Peyer's patch (tissue), 4 donors: ENCODE measurements at places on chromosomes 11 and 22. TPM values are rescaled to one million over a fixed set of nuclear protein-coding genes. Genes with fewer than 3 reads are reported as not detected.

GRCh38 chr22:20221421-20222340 lies 46.4 kb downstream of the RTN4R start:
- no peak overlapping the region for H3K27ac ChIP-seq
- no peak for DNase-seq

DNA sequence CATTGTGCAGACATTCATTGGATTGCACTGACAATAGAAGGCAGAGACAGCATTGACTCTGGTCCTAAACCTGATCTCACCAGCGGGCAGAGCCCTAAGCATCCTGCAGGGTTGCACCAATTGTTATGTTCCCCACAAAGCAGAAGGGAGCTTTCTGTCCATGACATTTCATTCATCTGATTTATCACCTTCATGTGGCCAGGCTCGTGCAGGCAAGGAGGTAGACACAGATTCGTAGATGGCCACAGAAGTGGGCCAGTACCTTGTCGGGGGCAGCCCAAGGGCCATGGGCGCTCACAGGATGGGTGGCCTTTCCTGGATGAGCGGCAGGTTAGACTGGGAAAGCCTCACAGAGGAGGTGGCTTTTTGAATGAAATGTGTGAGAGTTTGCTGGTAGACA lies 2.9 kb downstream of the TSKU start:
- H3K4me1 ChIP-seq, result peaks cover 12% of the 10 kb centered on the region
- no peak overlapping the region for H3K4me3 ChIP-seq
- no peaks in the 10 kb centered on the region for H3K36me3 ChIP-seq
- H3K27me3 ChIP-seq, result no peaks in the 10 kb centered on the region
- no peak for DNase-seq

- no peak overlapping the region for H3K27ac ChIP-seq
- no peak for DNase-seq
- H3K27me3 ChIP-seq, result no peaks in the 10 kb centered on the region
- H3K4me3 ChIP-seq, result no peak overlapping the region
Measured at GRCh38 chr11:124359566-124359965, 24.7 kb downstream of the OR8B2 start.

- H3K36me3 ChIP-seq, result no peaks in the 10 kb centered on the region
- no peak overlapping the region for H3K27ac ChIP-seq
- DNase-seq, result no peak
Measured at GRCh38 chr11:3046190-3046589, 11.0 kb downstream of the CARS1 start.

DNA sequence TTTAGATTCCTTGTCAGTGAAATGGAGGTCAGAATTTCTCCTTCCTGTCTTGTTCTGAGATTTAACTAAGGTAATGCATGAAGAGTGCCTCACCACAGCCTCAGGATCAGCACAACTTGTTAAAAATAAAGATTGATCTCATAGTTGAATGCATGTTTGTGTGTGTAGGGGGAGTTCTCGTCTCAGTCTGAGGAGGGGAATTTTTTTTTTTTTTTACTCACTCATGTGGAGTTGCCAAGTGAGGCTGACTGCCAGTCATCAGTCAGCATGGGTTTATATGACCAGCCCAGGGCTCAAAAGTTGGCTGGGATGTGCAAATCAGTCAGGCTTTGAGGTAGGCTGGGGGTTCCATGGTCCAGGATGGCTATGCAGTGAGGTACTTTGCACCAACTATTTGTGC lies 113.2 kb downstream of the FANCF start:
- no peaks in the 10 kb centered on the region for H3K27me3 ChIP-seq
- no peak for DNase-seq
- H3K4me3 ChIP-seq, result no peak overlapping the region
- H3K36me3 ChIP-seq, result no peaks in the 10 kb centered on the region

DNA sequence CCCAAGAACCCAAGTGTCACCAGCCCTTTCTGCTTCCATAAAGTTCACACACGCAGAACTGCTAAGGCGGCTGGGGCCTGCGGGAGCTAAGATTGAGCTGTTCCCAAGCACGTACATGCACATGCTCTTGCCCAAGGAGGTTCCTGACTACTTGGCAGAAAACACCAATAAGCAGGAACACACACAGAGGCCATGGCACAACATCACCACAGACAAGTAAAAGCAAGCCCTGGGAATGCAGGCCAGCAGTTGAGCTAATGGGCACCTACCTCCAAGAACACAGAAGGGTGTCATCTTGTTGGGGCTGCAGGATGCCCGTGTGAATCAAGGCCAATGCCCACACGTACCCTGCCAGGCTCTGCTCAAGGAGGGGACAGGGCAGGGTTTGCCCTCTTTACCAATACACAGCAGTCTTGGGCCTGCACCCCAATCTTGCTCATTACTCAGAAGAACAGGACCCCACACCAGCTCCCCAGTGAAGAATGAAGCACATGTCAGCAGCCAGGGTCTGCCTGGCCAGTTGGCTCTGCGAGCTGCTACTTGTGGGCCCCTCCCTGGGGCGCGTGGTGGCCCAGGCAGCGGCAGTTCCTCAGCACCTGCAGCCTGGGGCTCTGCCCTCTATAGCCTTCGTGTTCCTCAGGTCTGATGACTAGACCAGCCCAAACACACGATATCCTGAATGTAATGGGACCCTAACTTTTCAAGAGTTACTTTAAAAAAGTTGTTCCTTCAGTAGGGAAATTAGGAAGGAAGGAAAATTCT lies 32.3 kb upstream of the CYP2D6 start:
- no peaks in the 10 kb centered on the region for H3K4me1 ChIP-seq
- H3K36me3 ChIP-seq, result no peaks in the 10 kb centered on the region
- H3K27me3 ChIP-seq, result no peaks in the 10 kb centered on the region
- H3K4me3 ChIP-seq, result no peak overlapping the region
- no peak for DNase-seq
- no peak overlapping the region for H3K27ac ChIP-seq

DNA sequence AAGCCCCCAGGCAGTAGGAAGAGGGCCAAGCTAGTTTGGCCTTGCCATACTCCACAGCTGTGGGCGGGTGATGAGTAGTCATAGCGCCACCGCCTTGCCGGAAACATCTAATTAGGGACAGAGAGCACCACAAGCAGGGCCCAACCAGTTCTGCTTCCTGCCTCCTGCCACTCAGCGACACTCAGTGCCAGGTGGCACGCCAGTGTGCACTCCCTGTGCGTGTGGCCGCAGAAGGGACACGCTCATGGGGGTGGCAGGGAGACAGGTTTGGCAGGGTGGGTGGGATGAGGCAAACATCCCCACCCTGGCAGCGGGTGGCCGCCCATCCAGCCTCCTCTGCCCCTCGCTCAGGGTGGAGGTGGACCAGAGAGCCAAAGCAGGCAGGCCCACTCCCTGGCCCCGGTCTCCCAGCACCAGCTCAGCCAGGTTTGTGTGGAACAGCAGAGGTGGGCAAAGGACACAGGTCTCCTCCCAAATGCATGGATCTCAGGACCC lies 4.9 kb downstream of the OVOL1 start:
- peaks cover 11% of the 10 kb centered on the region for H3K4me1 ChIP-seq
- peaks cover 19% of the 10 kb centered on the region for H3K36me3 ChIP-seq
- peak overlapping the region; percentile 40 for H3K27ac ChIP-seq
- H3K27me3 ChIP-seq, result no peaks in the 10 kb centered on the region
- DNase-seq, result peak; percentile 76
- no peak overlapping the region for H3K4me3 ChIP-seq

- DNase-seq, result no peak
- H3K4me3 ChIP-seq, result no peak overlapping the region
- H3K4me1 ChIP-seq, result no peaks in the 10 kb centered on the region
Measured at GRCh38 chr11:126363706-126364248, 8.3 kb downstream of the ST3GAL4 start.

DNA sequence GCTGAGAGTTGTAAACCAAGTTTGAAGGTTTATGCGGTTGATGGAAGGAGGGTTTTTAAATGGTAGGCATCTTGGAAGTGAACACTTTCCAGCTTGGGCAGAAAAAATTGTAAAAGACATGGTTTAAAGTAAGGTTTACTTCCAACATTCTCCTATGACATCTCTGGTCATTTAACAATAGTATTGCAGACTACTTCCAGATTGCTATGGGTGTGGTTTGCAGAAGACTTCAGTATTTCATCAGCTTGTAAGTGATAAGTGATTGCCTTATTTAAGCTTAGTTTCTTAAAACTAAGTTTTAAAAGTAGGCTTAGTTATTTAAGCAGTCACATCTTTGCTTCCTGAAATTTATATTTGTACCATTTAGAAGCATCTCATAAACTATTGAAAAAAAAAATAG lies 7.2 kb upstream of the STT3A start:
- H3K27me3 ChIP-seq, result no peaks in the 10 kb centered on the region
- H3K4me3 ChIP-seq, result no peak overlapping the region
- peaks cover 37% of the 10 kb centered on the region for H3K36me3 ChIP-seq
- H3K27ac ChIP-seq, result no peak overlapping the region
- no peaks in the 10 kb centered on the region for H3K4me1 ChIP-seq
- no peak for DNase-seq

DNA sequence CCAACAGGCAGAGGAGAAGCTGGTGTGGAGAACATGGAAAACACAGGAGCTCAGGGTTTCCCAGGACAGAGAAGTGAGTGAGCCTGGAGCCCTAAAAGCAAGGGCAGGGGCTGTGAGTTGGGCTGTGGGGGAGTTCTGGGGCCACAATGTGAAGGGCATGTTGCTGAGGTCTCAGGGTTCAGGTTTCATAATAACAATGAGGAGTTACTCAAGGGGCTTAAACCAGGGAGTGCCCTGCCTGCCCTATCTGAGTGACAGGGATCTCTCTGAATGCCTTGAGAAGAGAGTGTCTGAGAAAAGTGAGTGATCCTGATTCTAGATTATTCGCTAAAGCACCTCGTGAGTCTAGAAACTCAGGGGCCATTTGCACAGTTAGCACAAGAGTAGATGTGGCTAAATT lies 129.6 kb downstream of the VPREB1 start:
- no peaks in the 10 kb centered on the region for H3K4me1 ChIP-seq
- H3K27me3 ChIP-seq, result no peaks in the 10 kb centered on the region
- H3K27ac ChIP-seq, result no peak overlapping the region
- no peak for DNase-seq
- H3K36me3 ChIP-seq, result no peaks in the 10 kb centered on the region

- H3K27me3 ChIP-seq, result no peaks in the 10 kb centered on the region
- H3K36me3 ChIP-seq, result peaks cover 26% of the 10 kb centered on the region
- no peak overlapping the region for H3K27ac ChIP-seq
- H3K4me1 ChIP-seq, result peaks cover 21% of the 10 kb centered on the region
- H3K4me3 ChIP-seq, result no peak overlapping the region
Measured at GRCh38 chr11:62850911-62851806, 11.8 kb upstream of the WDR74 start.

DNA sequence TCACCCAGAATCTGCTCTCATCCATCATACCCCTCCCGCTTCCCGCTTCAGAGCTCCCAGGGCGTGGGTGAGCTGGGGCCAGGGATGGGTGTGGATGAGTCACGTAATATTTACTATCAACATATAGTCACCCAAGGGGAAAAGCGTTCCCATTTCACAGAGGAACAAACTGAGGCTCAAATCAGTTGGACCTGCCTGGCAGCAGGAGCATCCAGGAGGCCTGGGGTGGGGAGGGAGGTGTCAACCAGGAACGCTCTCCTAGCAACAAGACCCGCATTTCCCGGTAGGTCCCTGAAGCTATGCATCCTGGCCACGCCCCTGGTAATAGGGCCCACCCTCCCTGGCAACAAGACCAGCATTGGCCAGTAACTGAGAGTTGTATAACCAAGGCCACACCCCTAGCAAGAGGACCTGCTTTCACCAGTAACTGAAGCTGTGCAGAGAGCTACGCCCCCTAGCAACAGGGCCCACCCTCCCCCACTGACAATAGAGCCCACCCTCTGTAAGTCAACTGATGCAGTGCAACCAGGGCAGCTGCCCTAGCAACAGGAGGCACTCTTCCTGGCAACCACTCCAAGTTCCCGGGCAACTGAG lies 32.7 kb upstream of the TXNRD2 start:
- no peak overlapping the region for H3K4me3 ChIP-seq
- no peak for DNase-seq
- H3K4me1 ChIP-seq, result peaks cover 12% of the 10 kb centered on the region
- H3K36me3 ChIP-seq, result peaks cover 4% of the 10 kb centered on the region

DNA sequence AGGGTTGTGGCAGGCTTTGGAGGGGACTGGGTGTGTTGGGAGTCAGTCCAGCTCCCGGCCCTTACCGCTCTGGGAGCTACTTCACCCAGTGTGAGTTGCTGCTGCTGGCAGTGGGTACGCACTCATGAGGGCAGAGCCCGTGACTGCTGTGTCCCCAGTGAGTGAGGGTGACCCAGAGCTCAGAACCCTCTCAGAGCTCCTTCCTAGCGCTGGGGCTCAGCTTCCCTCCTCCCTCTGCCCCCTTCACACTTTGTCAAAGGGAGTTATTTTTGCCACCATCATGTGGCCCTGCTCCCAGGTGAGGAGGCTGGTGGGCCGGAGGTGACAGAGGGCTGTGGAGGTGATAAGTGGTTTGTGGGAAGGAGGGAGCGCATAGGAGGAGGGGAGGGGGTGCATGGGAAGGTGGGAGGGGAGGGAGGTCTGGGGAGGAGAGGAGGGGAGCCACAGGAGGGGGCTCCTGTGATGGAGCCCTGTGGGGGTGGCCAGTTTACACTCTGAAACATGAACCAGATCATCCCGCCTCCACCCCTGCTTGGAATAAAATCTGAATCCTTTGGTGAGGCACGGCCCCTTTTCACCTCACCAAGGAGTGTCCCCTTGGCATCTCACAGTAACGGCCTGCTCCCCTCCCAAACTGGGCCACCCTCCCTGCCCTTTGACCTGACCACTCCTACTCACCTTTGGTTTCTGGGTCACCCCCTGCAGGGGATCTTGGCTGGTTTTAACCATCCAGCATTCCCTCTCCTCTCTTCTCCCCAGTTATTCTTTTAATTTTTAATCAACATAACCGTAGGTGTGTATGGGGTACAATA lies 9.9 kb downstream of the NDUFV1 start:
- no peak for DNase-seq
- H3K36me3 ChIP-seq, result no peaks in the 10 kb centered on the region
- H3K4me1 ChIP-seq, result peaks cover 16% of the 10 kb centered on the region
- no peak overlapping the region for H3K27ac ChIP-seq
- peaks cover 5% of the 10 kb centered on the region for H3K27me3 ChIP-seq

- H3K36me3 ChIP-seq, result no peaks in the 10 kb centered on the region
- H3K27me3 ChIP-seq, result no peaks in the 10 kb centered on the region
- peak overlapping the region; percentile 61 for H3K27ac ChIP-seq
- no peaks in the 10 kb centered on the region for H3K4me1 ChIP-seq
Measured at GRCh38 chr11:16346975-16347374, 9.4 kb downstream of the SOX6 start.

- H3K4me3 ChIP-seq, result no peak overlapping the region
- DNase-seq, result no peak
- no peak overlapping the region for H3K27ac ChIP-seq
- no peaks in the 10 kb centered on the region for H3K27me3 ChIP-seq
Measured at GRCh38 chr11:18769802-18770456, 21.7 kb downstream of the PTPN5 start.

GRCh38 chr11:131962818-131963217 lies 592.4 kb downstream of the NTM start:
- H3K4me1 ChIP-seq, result no peaks in the 10 kb centered on the region
- H3K36me3 ChIP-seq, result no peaks in the 10 kb centered on the region
- H3K4me3 ChIP-seq, result no peak overlapping the region
- H3K27me3 ChIP-seq, result no peaks in the 10 kb centered on the region
- no peak for DNase-seq

GRCh38 chr11:97685695-97686094 lies 1295.9 kb downstream of the JRKL start:
- H3K36me3 ChIP-seq, result no peaks in the 10 kb centered on the region
- no peaks in the 10 kb centered on the region for H3K27me3 ChIP-seq
- no peaks in the 10 kb centered on the region for H3K4me1 ChIP-seq
- no peak for DNase-seq
- no peak overlapping the region for H3K27ac ChIP-seq

- H3K27me3 ChIP-seq, result no peaks in the 10 kb centered on the region
- no peak overlapping the region for H3K27ac ChIP-seq
- no peak overlapping the region for H3K4me3 ChIP-seq
- peaks cover 30% of the 10 kb centered on the region for H3K36me3 ChIP-seq
- H3K4me1 ChIP-seq, result peaks cover 36% of the 10 kb centered on the region
Measured at GRCh38 chr11:114091516-114092397, 32.2 kb downstream of the ZBTB16 start.

Gene ENTHD1
- total RNA-seq, result not detected

Gene SRPRA
- 109 TPM for total RNA-seq

Gene TYR
- not detected for total RNA-seq
